ENCODE measurements at places on chromosomes 6 and 20. TPM values are rescaled to one million over a fixed set of nuclear protein-coding genes. Genes with fewer than 3 reads are reported as not detected.

Gene C6orf141
- 3.0 TPM for polyA plus RNA-seq

Gene EPHA7
- polyA plus RNA-seq = 3.5 TPM

Gene PABPC1L
- 17.6 TPM for polyA plus RNA-seq

Gene SCRT2
- not detected for polyA plus RNA-seq

Gene KCNQ2
- 1.8 TPM for polyA plus RNA-seq

Gene SCUBE3
- polyA plus RNA-seq = 1.1 TPM

Gene ZNF391
- polyA plus RNA-seq = 4.3 TPM

Gene IRF4
- polyA plus RNA-seq = 0.56 TPM

Gene MRS2
- polyA plus RNA-seq = 19.0 TPM

Gene DBNDD2
- polyA plus RNA-seq = 25.0 TPM

Gene C6orf120
- 28.0 TPM for polyA plus RNA-seq

Gene PTGIS
- polyA plus RNA-seq = 28.0 TPM

Gene MRPL2
- polyA plus RNA-seq = 45.6 TPM

Gene GSTA3
- not detected for polyA plus RNA-seq

Gene ZNF343
- 8.4 TPM for polyA plus RNA-seq

Gene PDE10A
- polyA plus RNA-seq = 6.3 TPM

Gene LY6G6F
- polyA plus RNA-seq = not detected

Gene TCP11
- polyA plus RNA-seq = 0.34 TPM

Gene C6orf163
- 2.0 TPM for polyA plus RNA-seq

Gene LST1
- polyA plus RNA-seq = 8.3 TPM

Gene TTBK1
- 0.10 TPM for polyA plus RNA-seq

Gene GJE1
- not detected for polyA plus RNA-seq

Gene HLA-DPA1
- 34.8 TPM for polyA plus RNA-seq

Gene TMEM30A
- polyA plus RNA-seq = 51.5 TPM

Gene ERVFRD-1
- 0.08 TPM for polyA plus RNA-seq

Gene FAM209B
- not detected for polyA plus RNA-seq

Gene WFDC12
- not detected for polyA plus RNA-seq

Gene FAM83B
- polyA plus RNA-seq = 0.06 TPM

Gene SPACA1
- not detected for polyA plus RNA-seq

Gene SNAP25
- polyA plus RNA-seq = 1.1 TPM

Gene HCRTR2
- not detected for polyA plus RNA-seq

Gene SLC2A10
- polyA plus RNA-seq = 16.6 TPM

Gene BMP5
- polyA plus RNA-seq = 9.0 TPM

Gene FAM162B
- polyA plus RNA-seq = 8.0 TPM

Gene ABHD16B
- polyA plus RNA-seq = not detected

Gene PDYN
- polyA plus RNA-seq = not detected

Gene GRM1
- polyA plus RNA-seq = 0.10 TPM

Gene FABP7
- 0.39 TPM for polyA plus RNA-seq

Gene GUCA1A
- polyA plus RNA-seq = not detected

Gene CST5
- polyA plus RNA-seq = not detected

Gene SYNDIG1
- 4.1 TPM for polyA plus RNA-seq

Gene TBC1D32
- polyA plus RNA-seq = 4.1 TPM
